Thymus (tissue), 14 donors: ENCODE measurements at places on chromosomes 7 and 10. TPM values are rescaled to one million over a fixed set of nuclear protein-coding genes. Genes with fewer than 3 reads are reported as not detected.

DNA sequence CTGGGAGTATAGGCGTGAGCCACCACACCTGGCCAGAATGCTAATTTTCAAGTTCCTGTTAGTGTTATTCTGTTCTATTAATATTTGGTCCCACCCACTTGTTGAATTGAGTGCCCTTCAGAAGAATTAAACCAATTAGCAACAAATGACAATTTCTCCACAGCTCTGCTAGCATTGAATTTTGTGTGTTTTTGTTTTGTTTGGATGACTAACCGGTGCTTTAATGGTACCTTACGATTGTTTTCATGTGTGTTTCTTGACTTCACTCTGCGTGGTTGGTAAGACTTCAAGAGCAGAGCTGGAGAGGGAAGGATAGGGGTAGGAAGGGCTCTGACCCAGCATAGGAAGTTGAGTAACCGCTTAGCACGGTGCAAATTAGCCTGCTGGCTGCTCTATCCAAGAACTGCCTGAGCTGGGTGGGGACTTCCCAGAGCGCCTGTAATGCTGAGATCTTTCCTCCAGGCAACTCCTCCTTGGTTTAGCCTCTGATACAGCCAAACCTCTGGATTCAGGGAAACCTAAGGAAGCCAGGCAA, 4.6 kb downstream of the ARPC1B start:
- peaks cover 7% of the 10 kb centered on the region for H3K36me3 ChIP-seq
- peak overlapping the region; percentile 37 for H3K4me3 ChIP-seq
- H3K27ac ChIP-seq: peak overlapping the region; percentile 77
- peaks cover 43% of the 10 kb centered on the region for H3K4me1 ChIP-seq
- DNase-seq: no peak

DNA sequence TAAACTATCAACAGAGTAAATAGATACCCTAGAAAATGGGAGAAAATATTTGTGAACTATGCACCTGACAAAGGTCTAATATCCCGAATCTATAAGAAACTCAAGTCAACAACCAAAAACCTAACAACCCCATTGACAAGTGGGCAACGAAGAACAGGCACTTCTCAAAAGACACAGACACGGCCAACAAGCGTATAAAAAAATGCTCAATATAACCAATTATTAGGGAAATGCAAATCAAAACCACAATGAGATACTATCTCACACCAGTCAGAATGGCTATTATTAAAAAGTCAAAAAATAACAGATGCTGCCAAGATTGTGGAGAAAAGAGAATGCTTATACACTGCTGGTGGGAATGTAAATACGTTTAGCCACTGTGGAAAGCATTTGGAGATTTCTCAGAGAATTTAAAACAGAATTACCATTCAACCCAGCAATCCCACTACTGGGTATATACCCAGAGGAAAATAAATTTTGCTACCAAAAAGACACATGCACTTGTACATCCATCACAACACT, 63.2 kb upstream of the CAV2 start:
- DNase-seq: no peak
- H3K4me3 ChIP-seq: no peak overlapping the region
- no peak overlapping the region for H3K27ac ChIP-seq
- H3K4me1 ChIP-seq: no peaks in the 10 kb centered on the region
- H3K36me3 ChIP-seq: no peaks in the 10 kb centered on the region

GRCh38 chr10:115390607-115391006, 297.4 kb downstream of the ATRNL1 start:
- no peaks in the 10 kb centered on the region for H3K36me3 ChIP-seq
- no peaks in the 10 kb centered on the region for H3K4me1 ChIP-seq
- no peak for DNase-seq
- H3K27ac ChIP-seq: no peak overlapping the region
- H3K4me3 ChIP-seq: no peak overlapping the region

The DPYSL4 gene
- total RNA-seq: 0.28 TPM

DNA sequence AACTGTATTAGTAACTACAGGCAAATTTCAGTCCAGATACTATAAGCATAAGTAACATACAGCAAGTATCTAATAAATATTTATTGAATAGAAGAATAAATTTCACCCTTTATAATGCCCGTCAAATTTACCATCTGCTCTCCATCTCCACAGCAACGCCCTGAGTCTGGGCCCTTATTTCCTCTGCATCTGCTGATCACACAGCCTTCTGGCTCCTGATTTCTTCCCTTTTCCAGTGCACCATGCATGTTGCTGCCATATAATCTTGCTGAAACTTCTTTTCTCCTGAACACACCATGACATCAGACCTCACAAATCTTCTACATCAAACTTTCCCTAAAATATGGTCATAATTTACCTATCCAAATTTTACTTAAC, 15.4 kb downstream of the HYCC1 start:
- H3K27ac ChIP-seq: no peak overlapping the region
- no peaks in the 10 kb centered on the region for H3K36me3 ChIP-seq
- H3K27me3 ChIP-seq: no peaks in the 10 kb centered on the region

GRCh38 chr7:99193527-99194220, 14.2 kb downstream of the KPNA7 start:
- no peak for DNase-seq
- H3K36me3 ChIP-seq: no peaks in the 10 kb centered on the region
- no peak overlapping the region for H3K4me3 ChIP-seq
- no peaks in the 10 kb centered on the region for H3K27me3 ChIP-seq
- H3K27ac ChIP-seq: no peak overlapping the region
- no peaks in the 10 kb centered on the region for H3K4me1 ChIP-seq

DNA sequence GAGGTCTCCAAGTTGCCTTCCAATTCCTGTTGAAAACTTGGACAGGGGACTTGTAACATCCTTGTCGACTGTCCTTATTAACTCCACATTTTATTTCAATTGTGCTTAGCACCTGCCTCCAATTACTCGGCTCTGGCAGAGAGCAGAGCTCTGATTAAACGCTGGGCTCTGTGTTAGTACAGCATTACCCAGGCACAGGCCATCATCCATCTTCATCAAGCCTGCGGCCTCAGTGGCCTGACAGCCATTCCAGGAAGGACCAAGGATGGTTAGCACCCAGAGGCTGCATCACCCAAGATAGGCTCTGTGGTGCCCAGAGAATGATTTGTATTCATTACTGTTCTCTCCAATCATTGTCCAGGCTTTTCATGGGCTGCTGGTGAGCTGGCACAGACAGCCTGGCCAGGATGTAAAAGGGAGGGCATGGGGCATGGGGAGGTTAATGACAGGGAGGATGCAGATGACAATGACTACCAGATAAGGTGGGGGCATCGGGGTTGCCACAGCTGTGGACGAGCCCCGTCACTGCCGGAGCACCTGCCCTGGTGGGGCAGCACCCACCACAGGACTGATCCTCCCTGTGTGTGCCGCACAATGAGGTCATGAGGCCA, 123.3 kb downstream of the PTPN20 start:
- DNase-seq: no peak
- no peaks in the 10 kb centered on the region for H3K4me1 ChIP-seq
- no peak overlapping the region for H3K27ac ChIP-seq
- H3K4me3 ChIP-seq: no peak overlapping the region
- H3K36me3 ChIP-seq: no peaks in the 10 kb centered on the region

The CEP55 gene
- total RNA-seq: 28.7 TPM

The ZNF117 gene
- 7.6 TPM for total RNA-seq

- no peak overlapping the region for H3K4me3 ChIP-seq
- no peaks in the 10 kb centered on the region for H3K36me3 ChIP-seq
- no peak for DNase-seq
- H3K27ac ChIP-seq: no peak overlapping the region
- no peaks in the 10 kb centered on the region for H3K27me3 ChIP-seq
Observed at GRCh38 chr10:10973310-10973709, 44.4 kb upstream of the CELF2 start.

- no peaks in the 10 kb centered on the region for H3K4me1 ChIP-seq
- no peaks in the 10 kb centered on the region for H3K27me3 ChIP-seq
- no peak for DNase-seq
- H3K4me3 ChIP-seq: no peak overlapping the region
Observed at GRCh38 chr10:132162021-132162531, 24.7 kb upstream of the DPYSL4 start.

DNA sequence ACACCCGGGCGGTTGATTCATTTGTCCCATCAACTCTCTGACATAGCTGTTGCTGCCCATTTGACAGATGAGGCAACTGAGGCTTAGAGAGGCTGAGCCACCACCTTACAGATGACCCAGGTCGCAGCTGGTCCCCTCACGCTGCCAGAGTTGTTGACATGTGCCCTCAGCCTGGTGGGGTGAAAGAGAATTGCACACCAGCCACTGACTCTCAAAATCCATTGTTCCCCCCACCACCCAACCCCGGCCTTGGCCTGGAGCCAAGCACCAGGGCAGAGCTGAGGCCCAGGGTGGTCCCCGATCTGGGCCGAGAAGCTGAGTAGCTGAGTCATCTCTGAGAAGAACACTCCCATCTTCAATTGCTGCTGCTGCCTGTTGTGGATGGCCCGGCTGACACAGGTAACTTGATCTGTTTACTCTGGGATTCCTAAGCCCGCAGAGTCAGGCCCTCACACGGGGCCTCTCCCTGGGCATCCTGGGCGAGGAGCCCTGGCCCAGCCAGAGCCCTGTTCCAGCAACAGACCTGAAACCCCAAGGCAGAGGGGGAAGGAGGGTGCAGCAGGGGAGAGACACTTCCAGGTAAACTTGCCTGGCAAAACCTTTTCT, 27.5 kb downstream of the PVRIG start:
- H3K4me1 ChIP-seq: no peaks in the 10 kb centered on the region
- no peak for DNase-seq
- H3K36me3 ChIP-seq: no peaks in the 10 kb centered on the region
- no peak overlapping the region for H3K27ac ChIP-seq
- no peaks in the 10 kb centered on the region for H3K27me3 ChIP-seq

GRCh38 chr10:109877546-109877945, 45.8 kb downstream of the XPNPEP1 start:
- peaks cover 24% of the 10 kb centered on the region for H3K4me1 ChIP-seq
- DNase-seq: no peak
- H3K36me3 ChIP-seq: peaks cover 48% of the 10 kb centered on the region
- no peak overlapping the region for H3K27ac ChIP-seq

The ATRNL1 gene
- 3.4 TPM for total RNA-seq

DNA sequence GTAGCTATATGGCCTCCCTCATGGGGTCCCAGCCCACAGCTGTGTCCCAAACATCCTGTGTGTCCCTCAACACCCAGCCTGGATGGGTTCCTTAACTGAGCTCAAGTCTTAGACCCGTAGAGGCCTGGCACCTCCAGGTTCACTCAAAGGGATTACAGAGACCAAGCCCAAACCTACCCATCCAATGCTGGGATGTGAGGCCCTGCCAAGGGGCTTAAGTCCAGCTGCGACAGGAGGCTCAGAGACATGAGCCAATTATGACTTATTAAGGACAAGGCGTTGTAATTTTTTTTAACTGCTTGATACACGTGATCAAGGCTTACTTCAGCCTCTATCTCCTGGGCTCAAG, 105.6 kb upstream of the RET start:
- no peak overlapping the region for H3K4me3 ChIP-seq
- H3K27me3 ChIP-seq: no peaks in the 10 kb centered on the region
- H3K36me3 ChIP-seq: no peaks in the 10 kb centered on the region
- no peak for DNase-seq
- no peak overlapping the region for H3K27ac ChIP-seq
- no peaks in the 10 kb centered on the region for H3K4me1 ChIP-seq

DNA sequence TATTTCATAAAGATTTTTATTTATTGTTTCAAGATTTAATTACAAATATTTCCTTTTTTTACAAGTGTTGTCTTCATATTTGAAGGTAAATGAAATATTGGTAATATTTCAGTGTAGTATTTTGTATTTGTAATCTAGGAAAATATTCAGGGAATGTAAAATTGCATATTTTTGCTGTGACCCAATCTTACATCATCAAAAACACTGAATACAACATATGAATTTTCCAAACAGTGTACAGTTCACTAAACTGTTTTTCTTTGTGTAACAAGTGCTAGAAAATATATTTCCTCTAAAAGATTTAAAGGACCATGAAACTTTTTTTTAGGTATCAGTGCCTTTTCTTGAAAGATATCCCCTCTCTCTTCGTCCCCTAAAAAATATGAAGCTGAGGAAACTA, 251.9 kb upstream of the KCND2 start:
- no peaks in the 10 kb centered on the region for H3K36me3 ChIP-seq
- no peak for DNase-seq
- H3K4me1 ChIP-seq: no peaks in the 10 kb centered on the region
- H3K27ac ChIP-seq: no peak overlapping the region
- H3K27me3 ChIP-seq: no peaks in the 10 kb centered on the region

The SPDYE16 gene
- 0.14 TPM for total RNA-seq

The CPA2 gene
- total RNA-seq: 0.14 TPM

- no peak overlapping the region for H3K27ac ChIP-seq
- no peak overlapping the region for H3K4me3 ChIP-seq
- H3K27me3 ChIP-seq: no peaks in the 10 kb centered on the region
- no peaks in the 10 kb centered on the region for H3K36me3 ChIP-seq
- DNase-seq: no peak
Observed at GRCh38 chr7:157903710-157904109, 566.9 kb downstream of the DNAJB6 start.

GRCh38 chr7:94396596-94396995, 1.9 kb downstream of the COL1A2 start:
- H3K4me1 ChIP-seq: no peaks in the 10 kb centered on the region
- H3K27ac ChIP-seq: no peak overlapping the region
- DNase-seq: no peak
- H3K36me3 ChIP-seq: no peaks in the 10 kb centered on the region

GRCh38 chr10:23253780-23254179, 61.7 kb downstream of the PTF1A start:
- no peak for DNase-seq
- no peak overlapping the region for H3K27ac ChIP-seq
- no peak overlapping the region for H3K4me3 ChIP-seq
- no peaks in the 10 kb centered on the region for H3K4me1 ChIP-seq
- no peaks in the 10 kb centered on the region for H3K36me3 ChIP-seq

The CHST3 gene
- 5.9 TPM for total RNA-seq

The CHN2 gene
- 5.9 TPM for total RNA-seq

GRCh38 chr10:69826789-69827554, 25.3 kb downstream of the COL13A1 start:
- no peak for DNase-seq
- no peak overlapping the region for H3K27ac ChIP-seq
- no peaks in the 10 kb centered on the region for H3K27me3 ChIP-seq
- no peak overlapping the region for H3K4me3 ChIP-seq
- H3K4me1 ChIP-seq: peaks cover 33% of the 10 kb centered on the region

DNA sequence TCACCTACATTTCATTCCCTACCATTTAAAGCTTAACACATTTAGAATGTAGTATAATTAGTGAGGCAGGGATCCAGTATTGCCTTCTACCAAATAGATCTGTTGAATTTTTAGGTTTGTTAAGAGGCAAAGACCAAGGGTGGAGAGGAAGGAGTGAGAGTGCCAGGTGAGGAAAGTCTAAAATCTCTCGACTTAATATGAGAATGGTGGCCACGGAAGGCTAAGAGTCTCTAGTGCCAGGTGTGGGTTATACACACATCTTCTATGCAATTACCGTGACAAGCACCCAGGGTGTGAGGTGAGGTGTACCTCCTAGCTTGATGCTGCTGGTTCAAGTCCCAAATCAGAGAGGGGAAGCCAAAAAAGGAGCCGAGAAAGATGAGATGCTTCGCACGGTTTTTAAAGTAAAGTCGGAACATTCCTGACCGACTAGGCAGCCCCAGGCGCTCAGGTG, 439 bp downstream of the IQUB start:
- DNase-seq: no peak
- H3K27ac ChIP-seq: no peak overlapping the region
- H3K36me3 ChIP-seq: no peaks in the 10 kb centered on the region
- H3K4me3 ChIP-seq: peak overlapping the region; percentile 68
- H3K27me3 ChIP-seq: peaks cover 34% of the 10 kb centered on the region

The CALML5 gene
- total RNA-seq: 32.6 TPM
